ENCODE measurements at places on chromosomes 7 and 10.

DNA sequence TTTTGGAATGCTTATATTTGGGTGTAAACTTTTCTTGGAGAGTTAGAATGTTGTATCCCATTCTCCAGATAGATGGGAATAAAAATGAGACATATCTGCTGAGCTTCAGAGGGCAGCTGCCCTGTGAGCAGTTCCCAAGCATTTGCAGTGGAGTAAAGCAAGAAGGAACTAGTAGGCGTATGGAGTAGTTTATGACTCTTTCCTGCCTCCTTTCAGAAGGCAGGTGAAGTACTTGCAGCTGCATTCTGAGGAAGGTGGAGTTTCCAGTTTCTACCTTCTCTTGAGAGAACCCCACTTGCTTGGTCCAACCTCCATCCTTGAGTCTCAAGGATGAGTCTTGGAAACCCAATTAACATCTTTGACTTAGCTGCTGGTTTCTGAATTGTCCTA lies 563.6 kb downstream of the LRMDA start:
- no peak for DNase-seq

DNA sequence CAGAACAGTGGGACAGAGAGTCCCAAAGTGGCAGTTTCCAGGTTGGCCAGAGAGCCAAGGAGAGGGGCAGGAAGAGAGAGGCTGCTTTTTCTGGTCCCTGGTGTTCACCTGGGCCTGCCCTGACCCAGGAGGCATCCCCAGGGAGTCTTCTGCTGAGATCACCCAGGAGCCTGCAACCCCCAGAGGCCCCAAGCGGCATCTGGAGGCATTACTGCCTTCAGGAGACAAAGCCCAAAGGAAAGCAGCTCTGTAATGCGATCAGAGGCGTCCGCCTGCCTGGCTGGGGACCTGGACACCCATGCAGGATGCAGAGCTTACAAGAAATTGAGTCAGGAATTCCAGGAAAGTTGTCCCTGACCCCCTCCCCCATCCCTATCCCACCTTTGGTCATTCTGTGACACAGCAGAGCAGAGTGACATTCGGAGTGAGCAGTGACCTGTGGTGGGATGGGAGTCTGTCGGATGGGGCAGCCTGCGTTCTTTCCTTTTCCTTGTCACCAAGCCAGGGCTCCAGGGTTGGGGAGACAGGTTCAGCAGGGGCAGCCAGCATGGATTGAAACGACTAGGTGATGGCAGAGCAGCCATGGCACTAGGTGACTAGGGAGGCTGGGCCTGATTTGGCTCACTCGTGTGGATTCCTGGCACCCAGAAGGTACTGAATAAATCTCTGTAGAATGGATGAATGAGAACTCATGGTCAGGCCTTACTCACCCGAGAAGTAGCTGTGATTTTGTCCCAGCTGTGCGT lies 10.4 kb downstream of the UNC5B start:
- no peak for DNase-seq

DNA sequence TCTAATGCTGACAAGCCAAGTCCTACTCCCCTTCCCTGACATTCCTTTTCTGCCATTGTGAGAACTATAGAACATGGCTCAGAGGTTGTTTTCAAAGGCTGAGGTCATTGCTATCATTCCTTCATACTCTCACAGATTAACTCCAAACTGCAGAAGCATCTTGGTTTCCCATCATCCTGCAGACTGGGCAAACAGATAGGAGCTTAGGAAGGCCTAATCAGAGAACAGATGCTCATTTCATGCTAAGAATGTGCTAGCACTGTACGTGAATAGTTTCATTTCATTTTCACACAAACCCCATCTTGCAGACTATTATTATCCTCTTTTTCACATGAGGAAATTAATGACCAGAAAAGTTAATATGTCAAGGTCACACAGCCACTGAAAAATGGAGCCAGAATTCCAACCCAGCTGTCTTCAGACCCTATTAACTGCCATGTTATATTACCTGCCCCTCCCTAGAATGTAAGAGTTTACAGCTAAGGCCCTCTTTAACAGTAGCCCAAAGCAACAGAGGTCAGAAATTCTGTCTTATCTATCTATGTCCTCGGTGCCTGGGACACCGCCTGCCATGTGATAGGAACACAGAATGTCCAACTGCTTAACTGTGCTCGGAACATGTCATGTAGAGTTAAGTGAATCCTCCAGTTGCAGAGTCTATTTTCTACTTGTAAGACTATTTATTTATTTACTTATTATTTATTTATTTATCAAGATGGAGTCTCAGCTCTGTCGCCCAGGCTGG lies 2.9 kb upstream of the LCOR start:
- no peak for DNase-seq

DNA sequence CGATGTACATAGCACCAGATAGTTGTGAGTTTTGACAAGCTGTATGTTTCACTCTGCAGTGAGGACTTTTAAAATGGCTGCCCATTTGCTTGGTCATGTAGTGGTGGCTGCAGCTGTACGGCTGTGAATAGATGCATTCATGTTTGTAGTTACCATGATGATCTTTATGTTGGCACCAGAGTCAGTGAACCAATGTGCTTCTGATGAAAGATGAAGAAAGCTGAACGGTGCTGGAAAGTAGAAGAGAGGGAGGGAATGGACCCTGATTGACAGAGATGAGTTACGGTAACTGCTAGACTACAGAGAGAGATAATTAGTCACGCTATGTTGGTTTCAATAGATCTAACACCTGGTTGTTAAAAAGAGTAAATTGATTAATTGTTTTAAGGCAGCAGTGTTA lies 256.8 kb downstream of the CELF2 start:
- DNase-seq: no peak

GRCh38 chr10:131264110-131264788 lies 47.3 kb downstream of the TCERG1L start:
- no peak for DNase-seq

- DNase-seq: no peak
Observed at GRCh38 chr10:34719328-34719727, 95.8 kb downstream of the PARD3 start.

- DNase-seq: no peak
Observed at GRCh38 chr7:131385039-131385605, 57.4 kb downstream of the MKLN1 start.

DNA sequence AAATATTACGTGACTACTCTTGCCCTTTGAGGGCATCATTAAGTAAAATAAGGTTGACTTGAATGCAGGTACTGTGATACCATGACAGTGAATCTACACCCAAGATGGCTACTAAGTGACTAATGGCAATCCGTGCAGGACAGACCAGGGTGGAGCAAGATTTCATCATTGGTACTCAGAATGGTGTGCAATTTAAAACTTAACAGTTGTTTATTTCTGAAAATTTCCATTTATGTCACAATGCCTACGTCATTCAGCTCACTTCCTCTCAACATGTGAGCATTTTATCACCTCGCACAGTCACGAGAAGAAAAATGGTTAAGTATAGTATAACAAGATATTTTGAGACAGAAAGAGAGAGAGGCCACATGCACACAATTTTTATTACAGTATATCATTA lies 50.3 kb upstream of the MET start:
- DNase-seq: no peak

- DNase-seq: no peak
Observed at GRCh38 chr10:71367271-71367670, 29.4 kb upstream of the CDH23 start.

GRCh38 chr7:124776153-124776552 lies 10.6 kb upstream of the GPR37 start:
- no peak for DNase-seq

DNA sequence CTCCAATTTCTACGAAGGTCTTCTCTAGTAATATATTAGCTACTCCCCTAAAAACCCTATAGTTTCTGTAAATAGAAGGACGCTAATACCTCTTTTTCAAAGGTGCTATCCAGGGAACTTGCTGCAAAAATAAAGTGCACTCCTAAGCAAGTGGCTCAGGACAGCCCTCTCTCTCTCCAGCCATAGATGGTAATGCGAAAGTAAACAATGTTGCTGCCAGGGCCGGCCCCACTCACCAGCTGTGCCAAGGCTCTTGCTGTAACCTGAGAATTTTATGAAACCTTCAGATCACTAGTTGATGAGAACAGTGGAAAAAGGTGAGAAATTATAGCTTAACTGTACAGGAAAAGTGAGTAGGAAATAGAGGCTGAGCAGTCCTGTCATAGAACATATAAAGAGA lies 10.9 kb upstream of the TAS2R39 start:
- no peak for DNase-seq

GRCh38 chr10:133422223-133422806 lies 2.1 kb downstream of the SPRN start:
- DNase-seq: no peak

GRCh38 chr7:45036317-45036716 lies 36.3 kb downstream of the CCM2 start:
- no peak for DNase-seq

GRCh38 chr7:119660080-119660479 lies 612.9 kb upstream of the KCND2 start:
- no peak for DNase-seq

DNA sequence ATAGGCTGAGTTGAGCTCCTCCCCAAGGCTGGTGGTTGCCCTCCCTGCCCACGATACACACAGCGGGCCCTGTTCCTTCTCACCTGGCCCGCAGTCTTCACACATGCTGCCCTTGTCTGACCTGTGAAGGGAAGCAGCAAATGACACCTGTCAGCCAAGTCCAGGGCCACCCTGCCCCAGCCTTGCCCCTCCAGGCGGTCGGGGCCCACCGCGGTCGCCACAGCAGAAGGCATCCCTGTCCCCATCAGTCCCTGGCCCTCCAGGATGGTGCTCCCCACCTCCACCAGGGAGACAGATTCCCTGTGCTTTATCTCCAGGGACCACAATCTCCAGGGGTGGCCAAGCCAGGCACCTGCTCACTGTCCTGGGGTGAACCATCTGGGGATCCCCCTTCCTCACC lies 81.2 kb upstream of the TMEM248 start:
- DNase-seq: no peak

- no peak for DNase-seq
Observed at GRCh38 chr10:43250615-43251418, 16.0 kb downstream of the RASGEF1A start.

DNA sequence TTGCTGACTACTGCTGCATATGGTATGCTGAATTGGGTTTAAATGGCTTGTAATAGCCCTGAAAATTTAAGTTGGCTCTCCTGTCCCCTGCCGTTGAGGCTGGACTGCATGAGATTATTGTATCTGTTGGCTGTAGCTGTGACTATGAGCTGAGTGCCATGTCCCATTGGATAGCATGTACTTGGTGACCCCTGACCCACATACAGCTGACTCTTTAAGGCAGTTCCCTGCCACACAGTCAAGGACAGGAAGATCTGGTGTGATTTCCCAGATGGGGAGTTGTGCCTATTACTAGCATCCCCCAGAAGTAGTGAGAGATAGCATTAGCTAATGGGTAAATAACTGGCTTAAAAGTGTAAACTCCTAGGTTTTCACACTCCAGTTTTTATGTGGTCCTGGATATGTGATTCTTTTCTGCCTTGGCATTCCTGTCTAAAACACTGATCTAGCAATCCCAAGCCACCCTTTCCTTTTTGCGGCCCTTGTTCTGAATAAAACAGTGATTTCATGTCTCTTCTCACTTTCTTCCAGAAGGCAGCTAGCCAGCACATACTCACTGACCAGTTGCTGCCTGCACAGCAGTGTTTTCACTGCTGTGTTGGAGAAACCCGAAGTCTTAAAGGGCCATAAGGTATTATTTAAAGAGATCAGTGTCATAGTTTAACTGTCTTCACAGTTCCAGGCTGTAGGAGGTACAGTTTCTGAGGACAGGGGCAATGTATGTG lies 35.9 kb downstream of the LRRC4 start:
- DNase-seq: no peak

Data from CD4-positive, alpha-beta T cell treated with Interleukin-12 subunit alpha and Interleukin-12 subunit beta, for 1 hour (primary cell).